Activated gamma-delta T cell treated with Interleukin-2 at 50 U/mL for 16 hours (primary cell): ENCODE measurements at places on chromosomes 3 and 15.

DNA sequence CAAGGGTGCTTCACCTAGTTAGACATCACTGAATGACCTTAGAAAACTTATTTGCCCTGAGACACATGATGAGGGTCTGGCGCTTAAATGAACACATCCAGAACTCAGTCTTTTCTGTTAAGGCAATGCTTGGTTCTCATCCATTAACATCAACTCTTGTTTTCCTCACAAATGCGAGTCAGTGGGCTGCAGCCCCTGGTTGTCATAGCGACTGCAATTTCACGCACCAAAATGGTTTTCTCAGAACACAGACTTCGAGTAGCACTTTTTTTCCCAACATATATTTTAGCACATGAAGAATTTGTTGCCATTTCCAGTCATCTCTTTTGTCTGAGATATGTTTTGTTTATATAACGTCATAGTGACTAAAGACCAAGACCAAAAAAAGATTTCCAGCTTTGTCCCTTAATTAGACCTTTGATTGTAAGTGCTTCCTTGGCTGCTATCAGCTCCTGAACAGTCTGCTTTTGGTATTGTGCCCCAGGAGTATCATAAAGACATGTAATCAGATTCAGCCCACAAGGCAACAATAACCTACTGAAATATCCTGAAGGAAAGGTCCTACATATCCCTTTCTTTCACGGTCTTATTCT, 68.5 kb downstream of the GPR176 start:
- no peak for DNase-seq

DNA sequence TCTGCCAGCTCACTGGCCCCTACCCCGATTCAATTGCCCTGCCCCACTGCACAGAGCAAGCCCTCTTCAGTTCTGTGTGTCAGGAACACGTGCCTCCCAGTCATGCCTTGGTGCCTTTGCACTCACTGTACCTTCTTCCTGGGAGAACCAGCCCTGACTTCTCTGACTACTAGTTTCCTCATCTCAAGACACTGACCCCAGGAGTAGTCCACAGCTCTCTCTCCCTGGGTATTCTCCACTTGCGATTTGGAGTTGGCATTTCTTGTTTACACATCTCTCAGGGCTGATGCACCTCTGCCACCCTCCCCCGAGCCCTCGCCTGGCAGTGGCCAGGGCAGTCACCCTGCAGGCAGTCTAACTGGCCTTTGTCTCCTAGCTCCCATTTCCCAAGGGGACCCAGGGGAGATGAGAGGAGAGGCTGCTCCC, 5.7 kb downstream of the CISH start:
- DNase-seq, result no peak

DNA sequence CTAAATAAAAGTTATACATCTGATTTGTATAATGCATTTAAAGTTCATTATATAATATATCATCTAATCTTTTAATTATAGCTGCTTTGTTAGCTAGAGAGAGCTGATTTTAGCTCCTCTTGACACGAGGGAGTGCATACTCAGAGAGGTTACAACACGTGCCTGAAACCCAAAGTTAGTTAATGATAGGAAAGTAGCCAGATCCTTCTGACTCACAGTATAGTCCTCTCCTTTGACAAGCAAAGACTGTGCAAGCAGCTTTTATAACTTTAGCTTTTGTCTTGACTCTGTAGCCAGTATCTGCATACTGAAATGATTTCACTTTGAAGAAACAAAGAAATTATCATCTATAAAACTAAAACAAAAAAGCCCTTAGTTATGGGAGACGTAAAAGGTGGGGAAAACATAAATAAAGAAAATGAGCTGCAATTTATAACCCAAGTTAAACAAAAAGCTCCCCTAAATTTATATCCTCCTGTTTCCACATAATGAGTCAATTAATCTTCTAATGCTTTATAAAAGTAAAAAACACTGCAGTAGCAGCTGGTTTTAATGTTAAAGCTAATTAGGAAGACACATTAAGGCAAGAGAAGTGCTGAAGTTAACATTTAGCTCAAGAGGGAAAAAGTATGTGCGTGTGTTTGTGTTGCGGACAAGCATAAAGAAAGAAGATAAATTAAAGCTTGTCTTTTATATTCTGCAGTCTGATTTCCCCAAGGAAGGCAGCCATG, 13.1 kb downstream of the GABRR3 start:
- DNase-seq, result no peak

DNA sequence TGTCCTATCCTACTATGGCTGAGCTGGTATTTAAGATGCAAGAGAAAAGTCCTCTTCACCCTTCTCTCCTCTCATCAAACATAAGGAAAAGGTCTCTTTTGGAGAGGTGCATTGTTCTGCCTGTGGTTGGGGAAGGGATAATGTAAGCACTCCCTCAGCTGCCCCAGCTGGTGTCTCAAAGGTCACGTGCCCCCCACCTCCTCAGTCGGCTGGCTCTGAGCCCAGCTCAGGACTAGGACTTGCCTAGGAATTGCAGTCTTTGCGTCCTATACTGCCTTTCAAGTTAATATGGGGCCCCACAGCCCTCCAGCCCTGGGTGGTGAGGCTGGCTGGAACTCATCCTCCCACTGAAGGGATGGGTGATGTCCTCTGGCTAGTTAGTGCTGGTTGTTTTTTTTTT, 29.7 kb downstream of the OR4F15 start:
- no peak for DNase-seq

- DNase-seq, result no peak
These were observed 68.7 kb upstream of the ARHGEF3 start for GRCh38 chr3:56870436-56870835.

- DNase-seq, result no peak
These were observed 9.9 kb upstream of the KCNMB2 start for GRCh38 chr3:178526291-178526690.

DNA sequence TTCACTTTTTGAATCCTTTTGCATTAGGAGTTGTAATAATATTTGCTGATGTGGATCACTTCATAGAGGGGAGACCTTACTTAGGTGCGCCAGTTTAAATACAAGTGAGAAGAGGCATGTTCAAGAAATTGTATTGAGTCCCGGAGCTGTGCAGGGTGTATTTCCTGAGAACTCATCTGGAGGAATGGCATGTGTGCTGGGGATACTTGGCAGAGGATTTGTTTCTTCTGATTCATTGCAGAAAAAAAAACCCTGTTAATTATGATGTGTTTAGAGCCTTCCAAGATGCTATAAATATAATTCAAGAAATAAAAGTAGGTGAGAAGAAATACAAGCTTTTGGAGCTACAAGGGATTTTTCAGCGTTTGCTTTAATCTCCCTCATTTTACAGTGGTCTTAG, 97.6 kb downstream of the TPRG1 start:
- no peak for DNase-seq

DNA sequence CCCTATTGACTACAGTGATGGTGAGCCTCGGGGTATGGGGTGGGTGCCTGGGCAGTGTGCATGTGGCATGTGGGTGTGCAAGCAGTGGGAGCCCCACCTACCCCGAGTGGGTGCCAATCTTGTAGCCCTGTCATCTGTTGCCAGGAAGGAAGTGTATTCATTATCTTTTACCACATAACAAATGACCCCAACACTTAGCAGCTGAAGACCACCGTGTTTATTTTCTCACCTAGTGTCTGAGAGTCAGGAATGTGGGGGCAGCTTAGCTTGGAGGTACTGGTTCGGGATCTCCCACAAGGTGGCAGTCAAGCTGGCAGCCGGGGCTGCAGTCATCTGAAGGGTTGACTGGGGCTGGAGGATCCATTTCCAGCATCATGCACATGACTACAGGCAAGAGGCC, 21.7 kb downstream of the XYLB start:
- no peak for DNase-seq

DNA sequence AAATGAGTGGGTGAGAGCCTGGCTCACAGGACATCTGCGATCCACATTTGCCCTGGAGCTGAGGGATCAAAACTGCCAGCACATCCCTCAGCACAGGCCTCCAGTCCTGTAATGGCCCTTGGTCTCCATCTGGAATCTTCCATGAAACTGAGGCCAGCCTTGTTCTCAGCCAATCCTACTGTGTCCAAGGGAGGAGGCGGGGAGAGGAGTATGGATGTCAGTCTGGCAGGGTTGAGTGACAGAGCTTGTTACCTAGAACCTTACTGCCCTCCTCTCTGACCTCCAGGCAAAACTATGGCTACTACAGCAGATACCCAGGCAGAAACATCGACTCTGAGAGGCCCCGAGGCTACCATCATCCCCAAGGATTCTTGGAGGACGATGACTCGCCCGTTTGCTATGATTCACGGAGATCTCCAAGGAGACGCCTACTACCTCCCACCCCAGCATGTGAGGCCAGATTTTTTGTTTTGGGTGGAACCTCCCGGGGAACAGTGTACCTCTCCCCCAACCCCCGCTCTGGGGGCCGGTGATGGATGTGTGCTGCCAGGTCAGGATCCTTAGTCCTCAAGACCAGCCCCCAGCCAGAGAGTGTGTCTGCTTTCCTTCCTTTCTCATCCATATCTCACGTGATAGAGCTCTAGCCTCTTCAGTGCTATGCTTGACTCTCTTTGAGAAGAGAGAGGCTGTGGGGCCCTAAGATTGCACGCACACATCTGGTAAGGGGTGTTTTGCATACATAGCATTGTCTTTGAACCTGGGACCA, 41.3 kb downstream of the CHDH start:
- no peak for DNase-seq

DNA sequence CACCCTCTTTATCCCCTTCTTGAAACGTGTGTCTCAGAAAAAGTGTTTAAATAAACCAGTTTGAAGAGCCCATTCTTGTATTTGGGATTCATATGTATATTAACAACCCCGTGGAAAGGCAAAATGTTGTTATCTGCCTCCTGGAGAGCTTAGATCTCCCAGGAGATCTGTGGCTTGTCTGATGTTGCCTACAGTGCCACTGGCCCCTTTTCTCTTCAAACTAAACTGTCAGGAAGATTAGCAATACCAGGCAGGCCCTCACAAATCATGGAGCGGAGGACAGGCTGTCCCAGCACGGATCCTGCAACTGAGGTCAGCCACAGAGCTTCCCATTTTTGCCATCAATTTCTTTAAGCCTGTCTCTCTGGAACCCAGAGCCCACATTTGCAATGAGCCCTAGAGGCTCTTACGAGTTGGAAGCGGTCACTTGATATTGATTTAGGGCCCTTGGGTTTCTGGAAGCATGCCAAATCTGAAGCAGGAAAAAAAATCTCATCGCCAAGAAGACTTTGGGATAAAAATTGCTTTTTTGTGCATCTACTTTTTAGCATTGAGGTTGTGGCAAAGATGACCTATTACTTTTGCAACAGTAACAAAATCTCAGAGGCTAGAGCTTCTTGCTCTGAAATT, 234.1 kb downstream of the OPA1 start:
- no peak for DNase-seq

GRCh38 chr3:13379201-13379830, 40.8 kb downstream of the NUP210 start:
- no peak for DNase-seq

GRCh38 chr3:183554377-183554776, 1.1 kb downstream of the KLHL6 start:
- no peak for DNase-seq

DNA sequence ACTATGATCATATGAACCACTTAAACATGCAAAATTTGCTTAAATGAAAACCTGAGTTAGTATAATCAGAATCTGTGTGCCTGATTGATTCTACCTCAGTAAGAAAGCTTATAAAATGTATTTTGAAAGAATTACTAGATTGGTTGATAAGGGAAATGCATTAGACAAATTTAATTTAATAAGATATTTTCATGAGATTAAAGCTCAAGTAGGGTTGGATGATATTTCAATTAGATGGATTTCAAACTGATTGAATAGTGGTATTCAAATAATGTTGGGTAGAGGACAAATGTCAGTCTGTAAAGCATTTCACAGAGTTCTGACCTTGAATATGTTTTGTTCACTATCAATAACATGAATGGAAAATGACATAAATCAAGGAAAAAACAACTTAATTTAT, 780.4 kb upstream of the ALCAM start:
- no peak for DNase-seq

DNA sequence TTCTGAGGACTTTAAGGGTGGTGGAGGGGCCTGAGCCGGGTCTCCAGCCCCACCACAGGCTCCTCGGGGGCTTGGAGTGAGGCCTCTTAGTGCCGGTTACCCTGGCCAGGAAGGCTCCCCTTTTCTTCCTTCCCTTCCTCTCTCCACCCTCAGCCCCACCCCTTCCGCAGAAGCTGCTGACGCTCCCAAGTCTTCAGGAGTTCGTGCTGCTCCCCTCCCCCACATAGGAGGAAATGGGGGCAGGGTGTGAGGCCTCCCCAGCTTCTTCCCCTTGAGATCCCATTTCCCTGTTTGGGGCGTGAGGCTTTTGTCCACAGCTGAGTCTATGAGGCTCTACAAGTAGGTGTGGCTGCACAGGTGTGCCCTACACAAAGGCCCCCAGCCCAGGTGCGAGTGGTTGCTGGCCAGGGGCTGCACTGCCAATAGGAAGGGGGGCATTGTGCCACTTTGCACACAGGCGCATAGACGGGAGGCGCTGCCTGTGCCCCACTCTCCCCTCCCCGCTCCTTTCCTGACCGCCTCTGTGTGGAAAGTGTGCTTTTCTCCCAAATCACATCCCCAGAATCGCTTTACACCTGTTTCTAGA, 915 bp upstream of the CALML4 start:
- DNase-seq, result no peak

GRCh38 chr3:7813365-7813764, 688.3 kb upstream of the LMCD1 start:
- DNase-seq, result no peak

- DNase-seq, result no peak
These were observed 23.0 kb downstream of the TLNRD1 start for GRCh38 chr15:81023483-81024264.

- no peak for DNase-seq
These were observed 113.7 kb upstream of the TPRG1 start for GRCh38 chr3:189058071-189058470.

GRCh38 chr3:169215461-169216352, 447.8 kb downstream of the MECOM start:
- DNase-seq, result no peak

DNA sequence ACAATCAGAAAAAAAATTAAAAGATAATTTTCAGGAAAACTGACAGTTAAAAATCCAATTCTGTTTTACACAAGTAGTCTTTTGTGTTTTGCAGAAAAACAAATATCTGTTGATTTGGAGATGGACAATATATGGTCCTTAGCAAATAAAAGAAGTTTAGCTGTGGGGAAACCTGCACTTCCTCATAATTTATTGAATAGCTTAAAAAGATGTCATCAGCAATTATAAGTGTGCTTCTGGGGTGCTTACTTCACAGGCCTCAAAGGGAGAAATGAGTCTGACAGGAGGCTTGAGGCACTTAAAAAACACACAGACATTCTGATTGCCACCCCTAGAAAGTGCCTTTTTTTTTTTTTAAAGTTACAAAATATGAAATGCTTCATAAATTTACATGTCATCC, 31.6 kb upstream of the CERS3 start:
- no peak for DNase-seq

DNA sequence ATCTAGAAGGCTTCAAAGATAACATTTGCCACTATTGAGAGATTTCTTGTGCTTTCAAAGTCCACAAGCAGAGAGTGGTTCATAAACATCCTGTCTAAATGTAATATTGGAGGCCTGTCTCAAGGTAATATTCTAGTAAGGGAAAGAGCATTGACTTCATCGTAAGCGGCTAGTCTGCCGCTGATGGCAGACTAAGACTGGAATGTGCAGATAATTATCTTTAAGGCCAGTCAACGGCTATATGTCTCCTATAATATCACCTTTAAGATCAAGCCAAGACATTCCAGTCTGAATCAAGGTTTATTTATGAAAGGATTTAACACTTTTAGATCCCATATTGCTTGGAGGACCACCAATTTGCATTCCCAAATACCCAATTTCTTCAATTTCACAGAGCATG, 424.2 kb upstream of the WNT5A start:
- DNase-seq, result no peak
